ENCODE measurements at places on chromosomes 7 and 10. TPM values are rescaled to one million over a fixed set of nuclear protein-coding genes. Genes with fewer than 3 reads are reported as not detected.
A peak's percentile ranks its signal among the peaks of the same experiment; 100 is the strongest.

Gene ENTPD7
- 18.4 TPM for total RNA-seq

Gene TMEM229A
- total RNA-seq: not detected

DNA sequence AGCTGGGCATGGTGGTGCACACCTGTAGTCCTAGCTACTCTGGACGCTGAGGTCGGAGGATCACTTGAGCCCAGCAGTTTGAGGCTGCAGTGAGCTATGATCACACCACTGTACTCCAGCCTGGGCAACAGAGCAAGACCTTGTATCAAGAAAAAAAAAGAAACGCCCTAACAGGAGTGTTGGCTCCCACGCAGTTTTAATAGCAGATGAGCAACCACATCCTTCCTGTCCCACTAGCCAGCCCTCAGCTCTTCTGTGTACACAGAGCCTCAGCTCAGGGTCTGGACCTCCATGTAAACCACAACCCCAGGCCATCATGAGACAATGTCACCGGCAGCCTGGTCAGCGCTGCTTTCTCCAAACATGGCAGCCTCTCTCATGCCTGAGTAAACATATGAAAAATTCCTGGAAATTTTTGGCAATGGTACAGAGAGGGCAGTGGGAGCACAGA is 108.2 kb downstream of the PIP4K2A start:
- DNase-seq: peak; percentile 85

GRCh38 chr10:92550924-92551323 is 23.0 kb downstream of the IDE start:
- no peak for DNase-seq

DNA sequence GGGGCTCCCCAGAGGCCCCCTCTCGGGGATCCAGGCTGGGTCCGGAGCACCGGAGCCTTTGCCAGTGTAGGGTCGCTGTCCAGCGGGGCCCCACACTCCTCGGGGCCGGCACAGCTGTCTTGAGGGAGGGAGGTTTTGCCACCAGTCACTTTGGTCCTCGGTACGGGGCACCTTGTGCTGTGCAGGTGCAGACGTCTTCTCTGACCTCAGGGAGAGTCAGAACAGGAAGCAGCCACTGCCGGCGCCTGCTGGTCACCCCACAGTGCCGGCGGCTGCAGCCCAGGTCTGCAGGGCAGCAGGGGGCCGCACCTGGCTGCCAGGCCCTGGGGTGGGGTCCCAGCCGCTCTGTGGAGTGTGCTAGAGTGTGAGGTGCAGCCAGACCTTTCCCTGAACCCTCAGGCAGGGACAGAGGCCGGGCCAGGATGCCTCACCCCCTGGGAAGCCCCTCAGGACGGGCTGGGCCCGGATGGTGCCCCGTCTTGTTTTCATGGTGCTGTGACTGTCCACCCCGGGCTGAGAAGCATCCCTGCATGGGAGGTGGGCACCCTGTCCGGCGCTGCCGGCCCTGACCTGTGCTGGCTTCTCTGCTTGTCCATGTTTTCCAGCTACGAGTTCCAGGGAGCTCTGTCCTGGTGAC is 8.2 kb downstream of the MAFK start:
- DNase-seq: no peak
